Tongue (tissue), 3 donors: ENCODE measurements at places on chromosomes 3 and 15. TPM values are rescaled to one million over a fixed set of nuclear protein-coding genes. Genes with fewer than 3 reads are reported as not detected.

KCNMB3 gene
- 3.9 TPM for total RNA-seq

GRCh38 chr3:116413319-116413718 lies 32.0 kb downstream of the LSAMP start:
- DNase-seq = no peak

PARP16 gene
- 8.7 TPM for total RNA-seq

GRCh38 chr15:32677238-32677750 lies 35.8 kb downstream of the SCG5 start:
- peak; percentile 24 for DNase-seq

- peak; percentile 70 for DNase-seq
These were observed 156.7 kb upstream of the MEF2A start for GRCh38 chr15:99409097-99409473.
